ENCODE measurements at places on chromosomes 2 and 18.

DNA sequence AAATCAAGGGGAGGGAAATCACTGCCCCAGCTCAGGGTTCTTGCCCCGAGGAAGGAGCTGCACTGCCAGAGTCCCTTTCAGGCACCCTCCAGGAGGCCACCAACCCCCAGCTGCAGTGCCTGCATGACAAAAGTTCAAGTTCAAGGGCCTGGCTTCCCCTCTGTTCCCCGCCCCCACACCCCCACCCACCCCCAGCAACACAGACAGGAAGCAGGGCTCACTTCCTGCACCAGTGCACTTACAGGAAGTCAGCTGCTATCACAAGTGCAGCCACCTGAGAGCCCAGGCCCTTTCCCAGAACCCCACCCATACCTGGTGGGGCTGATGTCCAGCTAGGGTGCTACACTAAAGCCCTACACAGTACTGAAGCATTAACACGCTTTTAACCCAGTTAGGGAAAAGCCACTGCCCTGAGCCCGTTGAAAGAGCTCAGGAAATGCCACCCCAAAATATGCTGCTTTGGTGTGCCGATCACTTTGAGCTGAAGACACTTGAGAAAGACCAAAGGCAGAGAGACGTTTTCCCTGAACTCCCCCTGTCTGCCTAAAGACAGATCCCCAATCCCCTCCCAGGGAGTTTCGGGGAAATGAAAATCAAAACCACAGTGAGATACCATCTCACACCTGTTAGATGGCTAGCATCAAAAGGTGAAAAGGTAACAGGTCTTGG lies 109.9 kb upstream of the CAB39 start:
- no peak for DNase-seq

DNA sequence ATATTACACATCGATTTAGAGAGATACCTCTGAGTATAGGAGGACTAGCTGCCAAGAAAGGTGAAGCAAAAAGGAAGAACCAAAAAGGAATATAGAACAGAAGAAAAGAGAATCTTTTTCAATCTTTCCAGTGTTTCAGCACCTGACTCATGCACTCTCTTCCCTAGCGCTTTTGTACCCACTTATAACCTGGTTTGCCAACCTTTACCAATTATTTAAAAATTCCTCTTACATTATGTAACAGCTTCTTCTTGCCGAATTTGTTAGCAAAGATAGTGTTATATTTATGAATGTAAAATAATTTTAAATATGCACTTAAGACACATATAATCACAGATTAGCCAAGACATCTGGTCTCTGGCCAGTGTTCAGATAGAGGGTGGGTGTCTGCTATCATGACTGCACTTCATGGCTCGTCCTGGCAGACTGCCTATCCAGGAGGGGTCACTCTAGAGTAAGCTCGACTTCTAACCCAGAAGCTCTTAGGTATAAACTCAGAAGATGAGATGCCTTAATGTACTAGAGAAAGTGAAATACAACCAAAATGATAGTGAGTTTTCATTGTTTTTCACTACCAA lies 122.9 kb downstream of the ATAD2B start:
- DNase-seq, result no peak

DNA sequence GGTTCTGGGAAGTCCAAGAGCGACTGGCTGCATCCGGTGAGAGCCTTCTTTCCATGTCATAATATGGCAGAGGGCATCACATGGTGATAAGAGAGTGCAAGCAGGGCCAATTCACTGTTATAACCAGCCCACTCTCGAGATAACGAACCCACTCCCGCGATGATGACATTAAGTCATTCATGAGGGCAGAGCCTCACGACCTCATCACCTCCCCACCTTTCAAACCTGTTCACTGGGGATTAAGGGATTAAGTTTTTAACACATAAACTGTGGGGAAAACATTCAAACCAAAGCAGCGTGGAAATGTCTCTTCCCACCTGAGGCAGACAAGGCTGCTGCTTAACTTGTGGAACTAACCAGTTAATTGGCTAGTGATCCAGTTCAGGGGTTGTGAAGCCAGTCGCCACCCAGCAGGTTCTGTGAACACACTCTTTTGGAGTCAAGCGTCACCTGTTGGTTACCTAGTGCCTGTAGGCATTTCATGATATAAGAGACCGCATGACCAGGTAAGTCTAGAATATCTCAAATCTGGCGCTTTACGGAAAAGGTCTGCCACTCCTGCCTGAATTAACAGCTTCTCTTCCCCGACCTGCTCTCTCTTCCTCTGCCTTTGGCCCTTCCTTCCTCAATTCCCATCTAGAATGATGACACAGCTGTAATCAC lies 54.3 kb downstream of the EDAR start:
- DNase-seq, result no peak

GRCh38 chr2:120937686-120938044 lies 202.0 kb downstream of the GLI2 start:
- DNase-seq, result peak; percentile 67

DNA sequence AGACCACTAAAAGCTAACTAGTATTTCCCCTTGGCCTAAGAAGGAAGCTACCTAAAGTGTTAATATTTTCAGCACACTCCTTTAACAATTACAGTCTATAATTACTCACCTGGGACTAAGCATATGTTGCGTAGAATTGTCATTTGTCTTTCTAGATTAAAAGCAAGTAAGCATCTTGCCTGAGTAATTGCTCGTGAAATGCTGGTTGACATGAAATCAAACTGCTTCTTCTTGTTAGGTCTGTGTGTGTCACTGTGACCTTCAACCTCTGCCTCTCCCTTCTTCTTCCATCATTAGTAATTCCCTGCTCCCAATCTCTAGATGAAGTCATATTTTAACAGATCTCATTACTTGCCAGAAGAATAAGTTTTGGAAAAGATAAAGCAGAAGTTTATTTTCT lies 212.2 kb downstream of the XIRP2 start:
- no peak for DNase-seq

DNA sequence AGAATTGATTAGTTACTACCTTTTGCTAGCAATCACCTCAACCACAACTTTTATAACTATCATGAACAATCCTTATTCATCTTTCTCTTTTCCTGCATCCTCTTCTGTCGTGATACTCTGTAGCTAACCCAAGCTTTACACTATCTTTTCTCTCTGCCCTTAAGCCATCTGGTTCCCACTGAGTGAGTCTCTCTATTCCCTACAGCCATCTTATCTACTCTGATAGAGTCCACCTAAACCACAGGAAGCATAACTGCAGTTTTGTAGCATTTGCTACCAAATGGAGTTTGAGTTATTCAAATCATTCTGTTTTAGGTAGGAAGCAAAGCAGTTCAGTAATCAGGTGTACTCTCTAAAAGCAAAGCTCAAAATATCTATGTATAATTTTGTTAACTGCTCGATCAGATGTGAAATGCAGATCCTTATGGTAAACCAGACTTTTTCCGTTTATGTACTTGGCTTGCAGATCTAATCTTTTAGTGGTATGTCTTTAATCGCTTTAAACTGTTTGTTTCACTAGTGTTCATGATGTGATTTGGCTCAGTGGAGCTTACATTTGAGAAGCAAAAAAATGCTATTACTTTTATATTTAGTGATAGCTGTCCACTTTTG lies 91.0 kb downstream of the CSRNP3 start:
- no peak for DNase-seq

Measured in fibroblast of skin of left quadriceps (primary cell).